NB4 (cell line): ENCODE measurements at places on chromosomes 5 and 9.

- DNase-seq, result peak; percentile 28
These were observed 2.1 kb downstream of the ZDHHC21 start for GRCh38 chr9:14690948-14691730.

GRCh38 chr5:151917904-151918303, 6.7 kb downstream of the GLRA1 start:
- no peak for DNase-seq

DNA sequence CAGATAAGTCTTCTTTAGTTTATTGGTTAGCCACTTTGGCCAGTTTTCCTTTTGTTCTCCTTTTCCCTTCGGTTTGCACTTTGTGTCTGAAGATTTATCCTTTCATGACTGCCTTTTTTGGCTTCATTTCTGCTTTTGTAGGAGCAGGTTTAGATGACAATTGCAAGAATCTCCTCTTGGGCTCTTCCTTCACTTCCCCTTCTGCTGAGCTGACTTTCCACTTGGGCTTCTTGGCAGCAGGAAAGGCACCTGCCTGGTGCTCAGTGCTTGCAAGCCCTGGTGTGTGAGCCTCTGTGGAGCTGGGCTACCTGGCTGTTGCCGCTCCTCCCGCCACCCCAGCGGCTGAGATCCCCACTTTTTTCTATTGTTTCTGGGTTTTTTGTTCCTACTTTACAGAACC, 7.3 kb downstream of the CCDC112 start:
- peak; percentile 47 for DNase-seq

GRCh38 chr9:89477811-89478630, 19.9 kb downstream of the SEMA4D start:
- DNase-seq, result peak; percentile 85

GRCh38 chr5:43429706-43430105, 17.5 kb upstream of the CCL28 start:
- DNase-seq, result no peak

GRCh38 chr5:138459311-138459933, 5.9 kb upstream of the EGR1 start:
- peak; percentile 61 for DNase-seq

DNA sequence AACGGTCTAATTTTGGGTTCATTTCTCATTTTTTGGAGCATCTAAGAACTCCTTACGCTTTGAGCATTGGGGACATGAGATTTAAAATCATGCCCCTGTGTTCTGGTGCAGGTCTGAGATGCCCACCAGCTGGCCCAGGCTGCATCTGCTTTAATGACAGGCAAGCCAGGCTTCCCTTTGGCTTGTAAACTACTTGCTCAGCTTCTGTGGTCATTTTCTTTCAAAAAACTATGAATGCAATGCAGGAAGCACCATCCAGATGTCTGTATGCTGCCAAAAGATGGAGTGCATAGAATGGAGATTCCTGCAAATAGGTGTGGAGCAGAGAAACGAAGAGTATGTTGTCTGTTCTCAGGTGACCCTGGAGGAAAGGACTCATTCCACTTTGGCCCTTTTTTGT, 399.9 kb upstream of the ADAMTSL1 start:
- no peak for DNase-seq

- no peak for DNase-seq
These were observed 70.2 kb downstream of the SEMA4D start for GRCh38 chr9:89427621-89428221.

- DNase-seq, result no peak
These were observed 95.9 kb upstream of the SLC25A48 start for GRCh38 chr5:135738564-135738875.

DNA sequence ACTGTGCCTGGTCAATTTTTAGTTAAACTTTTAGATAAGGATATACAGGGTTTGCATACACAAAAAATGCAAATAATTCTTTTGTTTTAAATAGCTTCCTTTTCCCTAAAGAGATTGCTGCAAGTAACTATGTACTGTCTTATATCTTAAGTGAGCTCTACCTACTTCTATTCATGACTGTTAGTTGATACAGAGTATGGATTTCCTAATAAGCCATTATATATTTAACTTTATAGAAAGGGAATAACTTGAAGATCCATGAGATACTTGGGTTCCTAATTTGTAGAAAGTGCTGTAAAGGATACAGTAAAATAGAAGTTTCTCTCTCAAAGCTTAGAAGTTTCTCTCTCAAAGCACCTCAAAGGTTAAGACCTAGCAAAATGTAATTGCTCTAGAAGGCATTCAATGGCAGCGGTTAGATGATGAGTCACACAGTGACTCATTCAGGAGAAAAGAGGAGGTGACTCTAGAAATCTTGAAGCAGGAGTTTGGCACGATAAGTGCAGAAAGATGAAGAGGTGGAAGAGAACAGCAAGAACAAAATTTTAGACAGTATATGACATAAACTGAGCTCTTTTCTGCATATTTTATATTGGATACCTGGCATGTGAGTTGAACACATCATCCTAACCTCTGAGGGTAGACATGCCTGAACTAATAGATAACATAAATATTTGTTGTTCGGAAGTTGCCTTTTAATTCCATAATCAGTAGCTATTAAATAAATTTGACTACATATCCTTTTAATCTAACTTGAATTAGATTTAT, 5.5 kb upstream of the DNAJC21 start:
- peak; percentile 85 for DNase-seq

DNA sequence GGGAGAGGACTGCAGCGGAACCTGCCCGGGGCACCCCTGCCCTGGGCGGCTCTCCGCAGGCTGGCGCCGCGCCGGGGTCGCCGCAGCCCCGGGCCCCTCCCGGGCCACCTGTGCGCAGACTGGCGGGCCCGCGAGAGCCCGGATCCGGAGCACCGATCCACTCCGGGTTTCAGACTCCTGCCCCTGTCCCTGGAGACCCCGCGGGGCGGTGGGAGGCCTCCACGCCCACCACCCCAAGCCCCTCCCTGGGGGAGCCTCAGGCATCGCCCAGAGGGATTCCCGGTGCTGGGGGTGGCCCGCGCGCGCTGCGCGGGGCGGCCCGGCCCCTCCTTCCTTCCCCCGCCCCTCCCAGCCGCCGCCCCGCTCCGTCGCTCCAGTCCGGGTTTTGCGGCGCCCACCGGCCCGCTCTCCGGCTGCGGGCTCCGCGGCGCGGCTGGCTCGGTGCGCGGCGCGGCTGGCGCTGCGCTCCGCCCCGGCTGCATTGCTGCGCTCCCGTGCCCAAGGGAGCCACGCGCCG, at the start of gene UNC5A:
TSS of gene UNC5A (plus strand) at position 479 of the 517 bp plus-strand sequence. CDS start 192 bp downstream, outside the sequence.
- DNase-seq, result peak; percentile 40

- DNase-seq, result no peak
These were observed 45.0 kb downstream of the PCDHGC5 start for GRCh38 chr5:141533897-141534296.

DNA sequence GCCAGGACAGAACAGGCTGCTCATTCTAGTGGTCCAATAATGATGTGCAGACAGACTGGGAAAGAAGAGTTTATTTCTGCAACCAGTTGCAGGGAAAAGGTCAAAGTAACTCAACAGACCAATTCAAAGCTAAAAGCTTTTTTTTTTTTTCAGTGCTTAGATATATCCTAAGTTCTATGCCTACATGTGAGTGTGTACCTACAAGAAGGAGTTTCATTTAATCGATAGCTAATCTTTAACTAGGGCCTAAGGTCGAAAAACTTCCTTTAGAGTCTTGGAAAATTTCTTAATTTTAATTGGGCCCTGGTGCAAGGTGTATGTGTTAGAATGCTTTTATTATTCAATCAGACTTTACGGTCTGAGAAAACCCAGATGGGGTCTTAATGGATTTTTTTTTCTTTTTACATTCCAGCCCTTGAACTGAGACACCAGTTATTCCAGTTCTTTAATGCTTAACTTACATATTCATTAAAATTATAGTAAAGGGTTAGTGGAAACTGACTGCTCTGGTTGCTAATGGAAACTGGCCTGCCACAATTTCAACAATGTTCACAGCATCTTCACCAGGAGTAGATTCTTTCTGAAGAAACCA, 365.3 kb downstream of the MTRR start:
- DNase-seq, result no peak

- DNase-seq, result no peak
These were observed 55.7 kb upstream of the SPDL1 start for GRCh38 chr5:169527863-169528262.

DNA sequence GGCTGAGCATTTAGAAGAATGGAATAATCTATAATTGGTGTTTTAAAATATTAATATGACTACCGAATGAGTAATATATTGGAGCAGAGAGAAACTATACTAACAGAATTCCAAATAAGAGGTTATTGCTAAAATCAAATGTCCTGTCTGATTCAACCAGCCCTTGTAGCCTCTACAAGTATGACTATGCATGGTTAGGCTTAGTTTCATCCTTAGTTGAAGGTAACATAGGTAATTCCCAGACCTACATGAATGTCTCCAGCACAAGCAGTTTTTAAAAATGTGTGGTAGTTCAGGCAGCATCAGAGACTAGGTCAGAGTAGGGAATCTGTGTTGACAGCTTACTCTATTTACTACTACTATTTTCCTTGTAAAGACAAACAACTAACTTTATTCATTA, 51.7 kb upstream of the SLC27A6 start:
- no peak for DNase-seq

GRCh38 chr9:125172031-125172755, 17.4 kb downstream of the PPP6C start:
- DNase-seq, result no peak

DNA sequence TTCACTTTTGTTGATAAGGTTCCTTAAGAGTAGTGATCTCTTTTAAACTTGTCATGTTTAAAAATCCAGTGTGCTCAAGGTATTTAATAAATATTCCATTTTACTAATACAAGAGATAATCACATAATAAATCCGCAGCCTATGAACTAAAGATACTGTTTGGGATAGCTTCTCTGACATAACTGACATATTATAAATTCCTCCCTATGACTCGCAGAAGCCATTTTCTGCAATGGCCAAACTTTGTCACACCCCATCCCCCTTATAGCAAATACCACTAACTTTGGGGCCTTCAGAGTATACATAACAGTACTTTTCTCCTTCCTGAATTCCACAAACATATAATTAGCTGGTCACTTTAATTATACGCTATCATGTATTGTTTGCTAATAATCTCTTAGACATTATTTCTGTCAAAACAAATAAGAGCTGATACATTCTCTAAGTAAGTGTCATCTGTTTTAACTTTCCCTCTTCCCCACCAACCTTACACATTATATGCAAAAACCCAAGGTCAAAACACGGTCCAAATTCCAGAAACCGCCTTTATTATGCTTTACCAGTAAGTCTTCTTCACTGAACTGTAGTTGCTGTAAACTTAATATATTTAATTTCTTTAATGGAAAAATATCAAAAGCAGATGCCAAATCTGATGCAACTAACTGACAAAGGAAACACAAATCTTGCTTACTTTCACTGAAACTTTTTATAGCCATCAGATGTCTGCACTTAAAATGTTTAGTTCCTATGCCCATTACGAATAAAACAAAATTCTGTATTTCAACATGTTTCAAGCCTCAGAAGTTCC, 971 bp downstream of the TMEM267 start:
- peak; percentile 42 for DNase-seq

- DNase-seq, result no peak
These were observed 128.1 kb upstream of the SLIT3 start for GRCh38 chr5:169429044-169429443.

DNA sequence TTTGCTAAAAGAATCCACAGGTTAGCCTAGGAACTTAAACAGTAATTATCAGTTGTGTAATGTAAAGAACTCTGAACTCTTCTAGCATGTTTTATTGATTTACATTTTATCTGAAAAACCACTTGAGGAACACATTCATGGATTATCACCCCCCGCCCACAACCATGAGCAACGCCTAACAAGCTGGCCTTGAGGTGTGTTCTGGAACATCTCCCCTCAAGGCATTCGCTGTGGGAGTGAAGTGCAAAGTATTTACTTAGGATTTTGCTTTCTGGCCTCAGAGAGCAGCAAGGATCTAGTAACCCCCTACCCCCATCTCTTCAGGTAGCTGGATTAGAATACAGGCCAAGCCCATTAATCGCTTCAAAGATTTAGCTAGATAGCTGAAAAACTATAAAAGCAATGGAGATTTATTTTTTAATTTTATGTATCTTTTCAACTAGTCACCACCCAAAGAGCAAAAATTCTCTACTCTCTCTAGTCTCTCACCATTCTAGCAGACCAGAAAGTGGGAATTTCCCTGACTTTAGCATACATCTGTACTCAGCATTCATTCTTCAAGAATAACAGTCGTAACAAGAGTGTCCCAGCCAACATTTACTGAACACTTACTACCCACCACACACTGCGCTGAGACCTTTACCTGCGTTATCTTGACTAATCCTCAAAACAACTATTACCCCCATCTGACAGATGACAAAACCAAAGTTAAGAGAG, 37.2 kb downstream of the DDX31 start:
- DNase-seq, result no peak

DNA sequence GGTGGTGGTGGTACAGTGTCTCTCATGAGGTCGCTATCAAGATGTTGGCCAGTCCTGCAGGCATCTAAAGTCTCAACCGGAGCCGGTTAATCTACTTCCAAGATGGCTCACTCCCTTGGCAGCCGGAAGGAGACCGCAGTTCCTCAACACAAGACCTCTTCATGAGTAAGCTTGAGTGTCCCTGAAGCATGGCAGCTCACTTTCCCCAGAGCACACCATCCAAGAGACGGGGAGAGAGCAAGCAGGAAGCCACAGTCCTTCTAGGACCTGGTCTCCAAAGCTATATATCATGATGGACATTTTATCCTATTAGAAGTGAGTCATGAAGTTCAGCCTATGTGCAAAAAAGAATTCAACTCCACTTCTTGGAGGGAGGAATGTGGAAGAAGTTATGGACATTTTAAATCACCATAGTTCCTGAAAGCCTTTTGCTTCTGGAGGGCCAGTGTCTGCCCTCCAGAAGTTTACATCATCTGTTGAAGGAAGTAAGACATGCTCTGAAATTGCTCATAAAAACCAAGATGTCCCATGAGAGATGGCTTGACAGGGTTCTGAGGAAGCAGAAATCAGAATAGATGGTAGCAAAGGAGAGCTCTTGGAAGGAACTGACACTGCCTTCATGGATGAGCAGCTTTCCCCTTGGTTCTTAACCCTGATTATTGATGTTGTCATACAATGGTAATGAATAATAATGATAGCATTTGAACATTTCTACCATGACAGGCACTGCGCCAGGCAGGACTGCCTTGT, 21.3 kb downstream of the GALNT10 start:
- DNase-seq, result peak; percentile 76

- DNase-seq, result peak; percentile 57
These were observed 1.3 kb downstream of the PSAT1 start for GRCh38 chr9:78298046-78298765.

DNA sequence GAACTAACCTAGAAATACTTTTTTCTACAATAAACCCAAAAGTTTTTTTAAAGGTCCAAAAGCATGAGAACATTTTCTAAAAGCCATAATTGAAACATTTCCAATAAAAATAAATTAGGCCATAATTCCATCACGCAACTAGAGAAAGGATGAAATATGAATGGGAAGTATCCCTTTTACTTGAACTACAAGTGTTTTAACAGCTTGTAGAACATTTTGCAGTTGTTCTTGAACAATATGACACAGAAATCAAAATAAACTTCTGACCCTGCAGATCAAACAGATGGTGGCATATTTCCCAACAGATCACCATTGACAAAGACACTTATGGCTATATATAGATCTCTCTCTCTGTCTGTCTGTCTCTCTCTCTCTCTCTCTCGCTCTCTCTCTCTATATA, 624.4 kb downstream of the PSAT1 start:
- DNase-seq, result no peak

- DNase-seq, result no peak
These were observed 19.0 kb downstream of the NAA35 start for GRCh38 chr9:85959955-85960354.
